Fibroblast of upper back skin (primary cell): ENCODE measurements at places on chromosomes 6 and 20.

DNA sequence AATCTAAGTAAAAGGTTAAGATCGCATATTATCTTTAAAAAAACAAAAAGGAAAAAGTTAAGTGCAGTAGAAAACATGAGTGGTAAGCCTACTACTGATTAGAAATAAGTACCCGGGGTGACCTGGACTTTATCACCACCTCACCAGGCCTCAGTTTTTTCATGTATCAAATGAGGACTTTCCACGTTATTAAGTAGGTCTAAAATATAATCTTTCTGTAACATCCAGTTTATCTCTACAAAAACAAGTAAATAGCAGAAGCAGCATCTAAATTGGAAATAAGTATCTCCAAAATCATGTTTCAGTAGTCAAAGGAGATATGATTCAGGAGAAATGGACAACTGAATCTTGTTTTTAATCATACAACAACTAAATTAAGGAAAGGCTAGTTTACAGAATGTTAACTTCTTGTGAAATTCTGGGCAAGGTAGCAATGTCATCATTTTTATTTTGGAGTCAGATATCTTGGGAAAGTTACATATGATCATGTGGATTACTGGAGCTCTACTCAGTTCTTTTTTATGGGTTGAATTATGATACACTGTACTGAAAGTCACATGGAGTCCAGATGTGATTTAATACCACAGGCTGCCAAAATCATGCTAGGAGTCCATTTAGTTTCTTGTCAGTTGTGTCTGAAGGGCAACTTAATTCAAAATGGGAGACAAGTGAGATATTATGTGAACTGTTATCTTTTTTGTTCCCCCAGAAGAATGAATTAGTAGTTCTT, 114.7 kb upstream of the PRL start:
- DNase-seq, result peak; percentile 73

- no peak for DNase-seq
These were observed 47.6 kb upstream of the DSP start for GRCh38 chr6:7493866-7494265.

DNA sequence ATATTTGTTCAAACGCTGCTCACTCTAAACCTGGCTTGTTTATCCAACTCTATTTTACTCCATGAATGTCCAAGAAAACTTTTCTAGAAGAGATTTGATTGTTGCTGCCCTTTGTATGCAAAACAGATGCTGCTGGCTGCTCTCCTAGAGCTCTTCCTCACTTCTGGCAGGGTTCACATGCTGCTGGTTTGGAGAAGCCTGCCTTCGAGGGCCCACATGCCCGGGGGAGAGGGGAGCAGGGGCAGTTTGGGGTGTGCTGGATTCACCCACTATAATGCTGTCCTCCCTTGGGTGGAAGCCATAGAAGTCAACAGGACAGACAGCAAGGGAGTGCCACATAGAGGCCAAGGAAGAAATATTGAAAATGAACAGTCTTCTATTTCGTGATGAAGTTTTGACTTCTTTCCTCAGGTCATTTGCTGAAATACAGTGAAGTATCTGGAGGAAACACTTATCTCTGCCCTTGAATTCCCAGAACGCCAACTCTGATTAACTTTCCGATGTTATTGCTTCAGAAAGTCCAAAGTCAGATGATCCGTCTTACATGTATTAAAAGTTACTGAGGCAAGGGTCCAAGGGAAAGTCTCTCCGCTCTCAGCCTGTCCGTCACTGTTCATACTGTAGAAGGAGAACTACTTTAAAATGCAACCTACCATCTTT, 32.4 kb downstream of the LY86 start:
- no peak for DNase-seq

DNA sequence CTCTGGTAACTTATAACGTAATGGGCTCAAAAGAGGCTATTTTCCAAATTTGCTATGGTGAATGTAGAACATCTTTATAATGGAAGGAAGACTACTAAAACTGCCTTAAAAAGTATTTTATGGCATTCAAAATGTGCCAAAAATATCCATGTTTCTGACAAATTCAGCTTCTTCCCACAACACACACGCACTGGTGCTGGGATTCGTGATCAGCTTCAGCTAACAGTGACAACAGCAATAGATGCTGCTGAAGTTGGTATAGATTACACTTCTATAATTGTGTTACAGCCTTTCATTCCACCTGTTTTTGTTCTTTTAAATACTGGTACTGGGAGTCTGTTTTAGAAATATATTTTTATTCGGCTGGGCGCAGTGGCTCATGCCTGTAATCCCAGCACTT, 19.0 kb downstream of the NUDT3 start:
- DNase-seq, result no peak

- no peak for DNase-seq
These were observed 11.0 kb downstream of the SRC start for GRCh38 chr20:37356961-37357371.

DNA sequence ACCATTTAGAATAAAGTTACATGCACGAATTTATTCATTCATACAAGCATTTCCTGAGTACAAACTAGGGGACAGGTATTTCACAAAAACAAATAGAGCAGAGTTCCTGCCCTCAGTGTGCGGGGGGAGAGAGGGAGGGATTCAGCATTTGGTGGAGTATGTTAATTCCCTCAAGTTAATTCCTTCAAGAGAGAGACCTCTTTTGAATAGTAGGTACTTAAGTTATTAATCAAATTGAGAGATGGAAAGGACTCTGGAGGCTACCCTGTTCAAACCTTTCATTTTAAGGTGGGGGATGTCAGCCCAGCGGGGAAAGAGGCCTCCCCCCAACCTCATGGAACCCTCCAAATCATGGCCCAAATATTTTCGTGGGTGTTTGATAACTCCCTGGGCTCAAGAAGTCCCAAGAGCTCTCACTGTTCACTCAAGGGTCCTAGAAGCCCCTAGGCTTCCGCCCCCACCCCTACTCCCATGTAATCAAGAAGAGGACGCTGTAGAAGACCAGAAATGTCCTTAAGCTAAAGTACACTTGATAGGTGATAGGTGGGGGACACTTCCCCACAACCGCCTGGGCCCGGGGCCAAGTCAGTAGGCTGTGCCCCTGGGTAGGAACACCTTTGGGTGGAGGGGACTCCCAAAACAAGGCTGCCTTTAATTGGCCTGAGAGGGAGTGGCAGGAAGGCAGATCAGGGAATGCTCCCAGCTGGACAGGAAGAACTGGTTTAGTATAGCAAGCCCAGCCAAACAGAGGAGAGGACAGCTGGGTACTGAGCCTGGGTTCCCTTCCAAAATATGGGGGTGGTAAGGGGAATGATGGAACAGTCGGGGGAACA, 2.9 kb downstream of the SDC4 start:
- DNase-seq, result no peak

DNA sequence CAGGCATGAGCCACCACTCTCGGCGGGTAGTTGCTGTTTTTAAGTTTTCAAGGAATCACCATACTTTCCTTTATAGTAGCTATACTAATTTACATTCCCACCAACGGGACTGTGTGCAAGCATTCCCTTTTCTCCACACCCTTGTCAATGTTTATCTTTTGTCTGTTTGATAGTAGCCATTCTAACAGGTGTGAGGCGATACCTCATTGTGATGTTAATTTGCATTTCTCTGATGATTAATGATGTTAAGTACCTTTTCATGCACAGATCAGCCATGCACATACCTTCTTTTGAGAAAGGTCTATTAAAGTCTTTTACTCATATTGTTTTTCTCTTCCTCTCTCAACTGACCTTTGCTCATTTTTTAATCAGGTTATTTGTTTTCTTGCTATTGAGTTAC, 43.0 kb upstream of the CCND3 start:
- DNase-seq, result no peak

- no peak for DNase-seq
These were observed 183.9 kb downstream of the ERMARD start for GRCh38 chr6:169935348-169935718.

GRCh38 chr20:41133709-41134361, 3.5 kb upstream of the PLCG1 start:
- DNase-seq, result no peak

DNA sequence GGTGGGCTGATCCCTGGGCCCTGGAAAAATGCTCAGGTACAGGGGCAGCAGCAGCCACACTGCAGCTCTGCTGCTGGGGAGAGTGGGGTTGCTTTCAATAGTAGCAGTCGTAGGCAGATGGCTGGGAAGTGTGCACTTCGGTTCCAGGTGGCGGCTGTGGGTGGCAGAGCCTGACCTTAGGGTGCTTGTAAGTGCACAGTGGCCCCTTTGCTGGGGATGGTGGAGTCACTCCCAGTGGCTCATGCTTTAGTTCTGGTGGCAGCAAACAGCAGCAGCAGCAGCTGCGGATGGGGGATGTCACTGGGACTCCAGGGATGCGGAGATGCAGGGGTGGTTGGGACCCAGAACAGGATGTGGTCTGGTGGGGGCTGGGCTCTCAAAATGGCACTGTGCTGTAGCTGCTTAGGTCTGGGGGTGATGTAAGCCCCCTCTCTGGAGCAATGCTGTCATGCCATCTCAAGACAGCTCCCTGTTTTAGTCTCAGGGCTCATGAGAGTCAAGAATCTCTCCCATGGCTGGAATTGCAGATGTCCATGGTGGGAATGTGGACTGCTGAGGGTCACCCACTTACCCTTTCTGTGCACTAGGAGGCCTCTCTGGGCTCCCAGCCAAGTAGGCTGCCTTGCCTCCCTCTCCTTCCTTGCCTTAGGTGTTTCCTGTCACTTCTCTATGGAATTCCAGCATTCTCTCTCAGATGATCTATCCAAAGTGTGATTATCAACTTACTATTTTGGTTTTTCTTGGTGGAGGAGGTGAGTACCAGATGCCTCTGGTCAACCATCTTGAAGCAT, 146.7 kb upstream of the SLC22A23 start:
- DNase-seq, result peak; percentile 31

DNA sequence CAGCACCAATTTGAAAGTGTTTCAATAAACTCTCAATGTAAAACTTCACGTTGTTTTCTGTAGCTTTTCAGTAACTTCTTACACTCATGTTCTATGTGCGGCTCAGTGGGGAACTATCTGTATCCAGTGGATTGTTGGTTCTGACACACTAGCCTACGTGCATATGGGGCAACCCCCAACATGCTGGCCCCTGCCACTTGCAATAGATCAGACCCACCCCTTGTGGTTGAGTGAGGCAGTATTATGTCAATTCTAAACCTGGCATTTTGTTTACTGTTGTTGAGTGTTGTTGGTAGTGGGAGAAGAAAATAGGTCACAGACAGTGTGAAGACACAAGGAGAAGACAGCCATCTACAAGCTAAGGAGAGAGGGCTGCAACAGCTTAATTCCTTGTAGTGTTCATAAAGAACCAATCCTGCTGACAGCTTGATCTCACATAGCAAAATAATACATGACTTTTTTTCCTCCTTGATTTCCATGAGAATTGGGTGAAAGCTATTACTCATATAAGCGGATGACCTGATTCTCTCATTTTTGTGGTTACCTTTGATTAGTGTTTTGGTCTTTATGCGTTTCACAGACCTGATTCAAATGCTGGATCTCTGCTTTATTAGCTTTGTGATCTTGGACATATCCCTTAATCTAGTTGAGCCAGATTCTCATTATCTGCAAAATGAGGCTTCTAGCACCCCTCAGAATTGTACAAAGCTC, 320.4 kb downstream of the LAMA2 start:
- peak; percentile 52 for DNase-seq

DNA sequence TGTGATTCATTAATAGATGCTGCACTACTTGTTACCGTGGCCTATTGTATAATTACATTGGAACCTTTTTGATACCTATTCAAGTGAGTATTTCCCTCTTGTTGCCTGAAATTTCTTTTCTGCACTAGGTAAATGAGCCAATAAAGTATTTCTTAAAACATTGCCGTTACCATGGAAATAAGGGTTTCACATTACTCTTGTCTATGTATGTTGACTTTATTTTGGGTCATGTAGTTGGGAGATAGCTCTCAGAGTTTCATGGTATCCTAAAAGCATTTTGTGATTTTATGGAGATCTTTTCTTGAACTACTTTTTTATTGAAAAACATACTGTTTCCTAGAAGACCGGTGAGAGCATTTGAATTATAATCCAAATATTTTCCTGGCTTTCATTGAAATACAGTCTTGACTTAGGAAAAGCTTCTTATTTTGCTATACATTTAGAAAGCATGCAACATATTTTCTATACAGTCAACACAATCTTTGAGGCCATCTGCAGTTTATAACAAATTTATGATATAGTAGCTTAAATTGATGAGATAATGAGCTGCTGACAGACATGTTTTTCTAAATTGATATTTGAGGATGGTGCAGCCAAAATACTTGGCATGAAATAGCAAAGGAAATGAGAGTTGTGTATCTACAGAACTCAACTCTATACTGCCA, 650.4 kb downstream of the RFPL4B start:
- DNase-seq, result no peak

GRCh38 chr6:74284284-74284683, 588.3 kb downstream of the CD109 start:
- no peak for DNase-seq

GRCh38 chr20:37627767-37628130, 66.1 kb upstream of the CTNNBL1 start:
- DNase-seq, result no peak

- DNase-seq, result no peak
These were observed 140.3 kb downstream of the MBOAT1 start for GRCh38 chr6:20071998-20072397.
